Thoracic aorta (tissue), 2 donors: ENCODE measurements at places on chromosomes 6 and 20.

- no peaks in the 10 kb centered on the region for H3K27me3 ChIP-seq
- H3K27ac ChIP-seq = no peak overlapping the region
- peaks cover 30% of the 10 kb centered on the region for H3K4me1 ChIP-seq
- no peak for DNase-seq
- no peaks in the 10 kb centered on the region for H3K36me3 ChIP-seq
- H3K4me3 ChIP-seq = no peak overlapping the region
These were observed 178.4 kb downstream of the FARS2 start for GRCh38 chr6:5439749-5440148.

DNA sequence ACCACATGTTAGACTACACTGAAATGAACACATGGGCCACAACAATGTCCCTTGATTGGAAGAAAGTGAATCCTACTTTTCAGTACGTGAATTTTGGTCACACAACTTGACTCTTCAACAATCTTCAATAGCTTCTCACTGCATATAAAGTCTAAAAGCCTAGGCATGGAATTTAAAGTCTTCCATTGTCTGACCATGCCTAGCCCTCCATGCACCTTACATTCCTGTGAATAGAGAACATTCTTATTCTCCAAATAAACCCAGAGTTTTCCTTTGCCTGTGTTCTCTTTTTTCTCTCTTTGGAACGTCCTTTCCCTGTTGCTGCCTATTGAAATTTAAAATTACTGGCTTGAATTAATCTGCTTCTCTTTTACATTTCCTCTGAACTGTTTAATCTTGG, 207.5 kb downstream of the ASCC3 start:
- H3K4me3 ChIP-seq = no peak overlapping the region
- H3K27me3 ChIP-seq = no peaks in the 10 kb centered on the region
- H3K27ac ChIP-seq = no peak overlapping the region
- no peaks in the 10 kb centered on the region for H3K36me3 ChIP-seq
- no peaks in the 10 kb centered on the region for H3K4me1 ChIP-seq
- DNase-seq = no peak

- no peak for DNase-seq
- H3K36me3 ChIP-seq = no peaks in the 10 kb centered on the region
- no peaks in the 10 kb centered on the region for H3K27me3 ChIP-seq
These were observed 64.5 kb upstream of the HIVEP1 start for GRCh38 chr6:11947575-11947974.

- no peak overlapping the region for H3K27ac ChIP-seq
- H3K4me3 ChIP-seq = no peak overlapping the region
- no peaks in the 10 kb centered on the region for H3K36me3 ChIP-seq
- H3K4me1 ChIP-seq = no peaks in the 10 kb centered on the region
These were observed 20.4 kb downstream of the PAX1 start for GRCh38 chr20:21725892-21726291.

DNA sequence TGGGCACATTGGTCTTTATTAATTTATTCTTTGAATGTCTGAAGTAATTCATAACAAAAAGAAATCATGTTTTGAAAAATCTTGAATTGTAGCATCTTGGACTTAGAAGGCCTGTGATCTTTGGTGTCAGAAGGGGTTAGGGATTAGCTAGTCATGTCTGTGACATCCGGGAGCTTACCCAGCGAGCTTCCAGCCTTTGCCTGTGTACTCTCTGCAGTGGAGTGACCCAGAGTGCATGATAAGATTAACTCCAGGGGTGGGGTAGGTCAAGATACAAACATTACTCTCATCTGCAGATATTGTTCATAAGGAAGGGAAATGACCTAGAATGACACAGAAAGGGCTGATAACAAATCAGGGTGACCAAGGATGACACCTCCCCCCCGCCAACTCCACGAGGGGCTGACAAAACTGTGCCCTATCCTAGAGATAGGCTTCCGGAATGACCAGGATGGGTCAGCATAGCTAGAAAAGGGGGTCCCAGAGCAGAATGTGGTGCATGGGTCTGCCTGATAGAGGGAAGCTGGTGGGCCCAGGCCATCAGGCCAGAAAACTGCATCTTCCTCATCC, 56.6 kb upstream of the BLCAP start:
- DNase-seq = no peak
- no peaks in the 10 kb centered on the region for H3K4me1 ChIP-seq
- H3K27me3 ChIP-seq = no peaks in the 10 kb centered on the region
- no peak overlapping the region for H3K27ac ChIP-seq
